Stomach (tissue), 19 donors: ENCODE measurements at places on chromosomes 1 and 21. TPM values are rescaled to one million over a fixed set of nuclear protein-coding genes. Genes with fewer than 3 reads are reported as not detected.
A peak's percentile ranks its signal among the peaks of the same experiment; 100 is the strongest.

Gene TAL1
- not detected for total RNA-seq

Gene FCGR3B
- total RNA-seq = not detected

DNA sequence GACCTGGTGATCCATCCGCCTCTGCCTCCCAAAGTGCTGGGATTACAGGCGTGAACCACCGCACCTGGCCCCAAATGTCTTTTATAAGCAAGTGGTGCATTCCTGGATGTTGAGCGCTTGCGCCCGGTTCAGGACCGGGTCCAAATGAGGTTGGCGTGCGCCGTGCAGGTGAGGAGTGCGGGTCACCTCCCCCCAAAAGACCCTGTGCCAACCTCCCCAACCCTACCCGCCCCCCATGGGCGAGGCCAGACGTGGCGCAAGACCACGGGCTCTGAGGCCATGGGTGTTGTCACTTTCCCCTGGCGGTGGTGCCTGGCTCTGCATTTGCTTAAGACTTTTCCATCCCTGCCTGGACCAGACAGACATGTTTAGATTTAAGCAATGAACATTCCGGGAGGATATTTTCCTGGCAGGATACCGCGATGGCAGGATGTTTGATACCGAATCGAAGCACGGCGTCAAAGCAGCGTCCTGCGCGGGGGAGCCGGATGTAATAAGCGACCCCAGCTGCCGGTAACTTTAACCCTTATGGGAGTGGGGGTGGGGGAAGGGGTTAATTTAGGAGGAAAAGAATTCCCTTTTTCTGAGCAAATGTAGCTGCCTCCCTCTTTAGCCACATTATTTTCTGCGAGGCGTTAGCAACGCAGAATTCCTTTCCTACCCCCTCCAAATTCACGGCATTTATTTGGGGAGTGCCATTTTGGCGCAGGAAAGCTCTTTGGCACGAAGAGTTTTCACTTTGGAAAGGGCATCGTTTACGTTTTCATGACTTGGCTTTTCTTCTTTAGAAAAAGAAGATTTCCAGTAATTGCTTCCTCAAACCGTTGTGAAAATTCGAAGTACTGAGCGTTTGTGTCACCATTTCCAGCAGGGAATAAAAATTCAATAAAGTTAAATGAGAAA lies 27.8 kb upstream of the RNF187 start:
- DNase-seq = peak; percentile 41

Gene TUFT1
- total RNA-seq = 30.4 TPM

Gene FCER1G
- not detected for total RNA-seq

DNA sequence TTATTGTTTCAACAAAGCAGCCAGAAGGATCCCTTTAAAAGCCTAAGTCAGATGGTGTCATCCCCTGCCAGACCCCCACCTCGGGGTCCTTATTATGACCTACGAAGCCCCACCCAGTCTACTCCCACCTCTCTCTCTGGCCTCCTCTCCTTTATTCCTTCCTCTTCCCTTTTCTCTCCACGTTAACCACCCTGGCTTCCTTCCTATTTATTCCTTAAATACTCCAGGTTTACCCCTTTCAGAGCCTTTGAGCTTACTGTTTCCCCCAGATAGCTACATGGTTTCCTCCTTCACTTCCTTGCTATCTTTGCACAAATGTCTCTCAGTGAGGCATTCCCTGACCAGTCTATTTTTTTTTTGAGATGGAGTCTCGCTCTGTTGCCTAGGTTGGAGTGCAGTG lies 12.0 kb upstream of the SLC9A1 start:
- DNase-seq = no peak

- peak; percentile 70 for DNase-seq
Observed at GRCh38 chr1:220734571-220735326, 13.4 kb upstream of the MTARC2 start.

Gene TNFRSF4
- total RNA-seq = not detected

DNA sequence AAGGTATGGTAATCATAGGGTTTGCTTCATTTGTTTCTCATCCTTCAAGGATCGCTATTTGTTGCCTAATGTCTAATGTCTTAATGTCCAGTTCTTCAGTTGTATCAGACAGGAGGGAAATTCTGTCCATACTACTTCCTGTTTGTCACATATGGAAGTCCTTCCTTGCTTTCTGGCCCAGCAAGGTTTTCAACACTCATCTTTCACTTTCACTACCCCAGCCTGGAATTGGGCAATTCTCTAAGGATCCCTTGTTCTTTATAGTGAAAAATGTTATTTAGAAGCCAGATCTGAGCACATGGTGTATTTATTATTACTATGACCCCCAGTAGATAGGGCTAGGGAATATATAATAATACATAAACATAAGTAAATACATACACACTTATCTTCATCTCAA lies 50.6 kb upstream of the SLC35A3 start:
- no peak for DNase-seq

DNA sequence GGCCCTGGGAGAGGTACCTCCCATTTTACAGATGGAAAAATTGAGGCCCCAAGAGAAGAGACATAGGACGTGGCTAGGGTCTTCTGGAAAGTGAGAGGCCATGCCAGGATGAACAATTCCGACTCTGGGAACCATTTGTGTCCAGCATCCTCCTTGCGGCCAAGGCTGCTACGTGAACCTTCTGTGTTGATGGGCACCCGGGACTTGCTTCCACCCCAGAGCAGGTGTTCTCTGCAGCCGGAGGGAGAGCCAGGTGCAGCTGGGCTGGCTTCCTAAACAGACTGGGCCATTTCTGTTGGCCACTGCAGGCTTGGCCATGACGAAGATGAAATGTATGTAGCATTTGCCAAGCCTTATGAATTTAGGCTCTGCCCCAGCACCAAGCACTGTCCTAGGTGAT lies 118.9 kb downstream of the PRDM2 start:
- DNase-seq = no peak

Gene IVL
- not detected for total RNA-seq

Gene NBPF4
- not detected for total RNA-seq

DNA sequence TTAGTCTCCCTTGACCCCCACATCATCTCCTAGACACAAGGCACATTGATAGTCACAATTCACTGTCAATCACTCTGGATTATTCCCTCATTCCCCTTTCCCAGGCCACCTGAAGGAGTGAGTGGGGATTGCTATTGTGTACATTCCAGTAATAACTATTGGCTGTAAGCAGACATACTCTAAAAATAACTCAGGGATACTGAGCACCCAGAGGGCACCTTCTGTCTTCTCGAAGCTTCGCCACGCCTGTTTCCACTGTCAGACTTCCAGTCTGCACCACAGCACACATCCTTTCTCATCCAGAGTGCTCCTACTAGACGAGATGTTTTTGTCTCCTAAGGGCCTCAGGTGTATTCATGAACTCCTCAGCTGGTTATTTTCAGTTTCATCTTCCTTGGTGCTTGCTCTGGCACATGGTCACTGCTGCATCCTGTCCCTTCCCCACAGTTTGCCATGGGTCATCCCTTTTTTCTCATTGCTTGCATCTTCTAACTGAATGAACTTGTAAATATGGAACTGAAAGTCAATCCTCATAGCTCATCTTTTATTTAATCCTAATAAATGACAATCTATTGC lies 848 bp upstream of the APOBEC4 start:
- DNase-seq = no peak

GRCh38 chr1:31510304-31510703 lies 66.0 kb upstream of the TINAGL1 start:
- no peak for DNase-seq

Gene ATAD3C
- not detected for total RNA-seq

- no peak for DNase-seq
Observed at GRCh38 chr1:37112430-37112829, 78.1 kb upstream of the GRIK3 start.

GRCh38 chr21:40227096-40227495 lies 359.9 kb downstream of the PCP4 start:
- no peak for DNase-seq

Gene HRNR
- 0.45 TPM for total RNA-seq

- DNase-seq = no peak
Observed at GRCh38 chr1:20597650-20598049, 8.8 kb downstream of the CDA start.

Gene DMRTA2
- total RNA-seq = not detected

DNA sequence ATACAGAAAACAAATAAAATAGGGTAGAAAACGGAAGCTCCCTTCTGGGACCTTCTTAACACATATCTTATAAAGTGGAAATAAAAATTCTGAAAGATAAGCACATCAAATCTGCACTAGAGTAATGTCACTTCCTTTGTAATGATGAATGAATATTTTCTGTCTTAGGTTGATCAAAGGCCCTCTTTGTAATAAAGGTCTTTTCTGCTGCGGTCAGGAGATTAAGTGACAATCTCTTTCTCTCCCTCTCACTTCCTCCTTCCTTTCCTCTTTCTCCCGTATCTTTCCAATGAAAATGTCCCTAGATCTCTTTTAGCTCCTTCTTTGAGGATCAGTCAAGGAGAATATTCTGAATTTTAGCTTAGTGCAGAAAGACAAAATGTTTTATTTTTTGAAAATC lies 33.8 kb downstream of the TMCO1 start:
- DNase-seq = no peak

DNA sequence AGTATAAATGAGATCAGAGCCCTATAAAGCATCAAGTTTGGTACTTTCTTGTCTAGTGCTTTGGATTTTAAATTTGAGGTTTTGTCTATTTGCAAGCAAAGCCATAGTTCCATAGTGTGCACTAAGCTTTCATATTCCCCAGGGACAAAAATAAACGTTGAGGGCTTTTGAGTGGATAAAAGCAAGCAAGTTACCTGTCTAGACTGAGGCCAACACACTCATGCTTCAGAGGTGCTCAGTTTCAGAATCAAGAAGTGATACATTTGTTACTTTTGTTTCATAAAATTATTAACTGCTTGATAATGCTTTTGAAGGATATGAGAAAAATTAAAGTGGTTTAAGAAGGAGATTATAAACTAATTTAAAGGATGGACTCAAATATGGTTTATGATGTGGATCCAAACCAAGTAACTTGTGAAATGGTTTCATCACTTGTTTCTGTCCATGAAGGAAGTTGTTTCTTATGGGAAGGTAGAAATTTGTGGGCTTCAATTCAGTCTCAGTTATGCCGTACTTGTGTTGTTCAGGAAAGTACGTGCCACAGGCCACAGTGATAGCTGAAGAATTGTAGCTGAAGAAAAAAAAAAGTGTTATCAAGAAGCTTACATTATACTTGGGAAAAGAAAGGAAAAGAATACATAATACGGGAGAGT lies 71.2 kb downstream of the CHRM3 start:
- no peak for DNase-seq

- DNase-seq = peak; percentile 13
Observed at GRCh38 chr1:86906419-86906818, 7.5 kb downstream of the SELENOF start.

GRCh38 chr1:9448132-9449109 lies 90.8 kb upstream of the SLC25A33 start:
- no peak for DNase-seq
